ENCODE measurements at places on chromosomes 3 and 15. TPM values are rescaled to one million over a fixed set of nuclear protein-coding genes. Genes with fewer than 3 reads are reported as not detected.

NLGN1 gene
- not detected for total RNA-seq

ZNF385D gene
- not detected for total RNA-seq

- no peaks in the 10 kb centered on the region for H3K27me3 ChIP-seq
- DNase-seq = no peak
- no peak overlapping the region for H3K27ac ChIP-seq
- no peaks in the 10 kb centered on the region for H3K36me3 ChIP-seq
- no peaks in the 10 kb centered on the region for H3K4me1 ChIP-seq
Observed at GRCh38 chr15:97082830-97083229, 752.3 kb downstream of the NR2F2 start.

CCR5 gene
- total RNA-seq = 0.17 TPM

DNA sequence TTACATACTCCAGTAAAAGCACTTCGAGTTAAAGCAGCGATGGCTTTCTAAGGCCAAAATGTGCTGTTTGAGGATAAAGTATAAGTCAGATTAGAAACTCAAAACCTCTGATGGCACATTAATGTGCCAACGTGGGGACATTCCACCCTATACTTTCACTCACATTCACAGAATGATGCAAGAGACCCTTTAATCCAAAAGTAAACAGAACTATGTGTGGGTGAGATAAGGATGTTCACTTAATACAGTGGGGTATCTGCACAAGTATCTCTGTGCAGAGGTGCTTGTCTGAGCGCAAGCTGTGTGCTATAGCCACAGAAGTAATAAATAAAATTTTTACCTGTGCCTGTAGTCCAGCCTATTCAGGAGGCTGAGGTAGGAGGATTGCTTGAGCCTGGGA is 100.3 kb upstream of the CHL1 start:
- H3K4me3 ChIP-seq = no peak overlapping the region
- no peaks in the 10 kb centered on the region for H3K27me3 ChIP-seq
- H3K36me3 ChIP-seq = no peaks in the 10 kb centered on the region
- no peak for DNase-seq
- H3K4me1 ChIP-seq = no peaks in the 10 kb centered on the region

- H3K4me3 ChIP-seq = no peak overlapping the region
- no peaks in the 10 kb centered on the region for H3K36me3 ChIP-seq
- no peaks in the 10 kb centered on the region for H3K4me1 ChIP-seq
- no peaks in the 10 kb centered on the region for H3K27me3 ChIP-seq
- DNase-seq = no peak
- no peak overlapping the region for H3K27ac ChIP-seq
Observed at GRCh38 chr3:40294434-40294833, 15.1 kb upstream of the EIF1B start.

ELL3 gene
- 90.0 TPM for total RNA-seq

- no peaks in the 10 kb centered on the region for H3K36me3 ChIP-seq
- no peak for DNase-seq
- H3K4me3 ChIP-seq = no peak overlapping the region
- no peaks in the 10 kb centered on the region for H3K27me3 ChIP-seq
Observed at GRCh38 chr3:16721494-16721893, 116.3 kb upstream of the DAZL start.
